ENCODE measurements at places on chromosomes 2 and 18.

- DNase-seq: peak; percentile 54
Measured at GRCh38 chr2:63792530-63792929, 49.2 kb upstream of the UGP2 start.

DNA sequence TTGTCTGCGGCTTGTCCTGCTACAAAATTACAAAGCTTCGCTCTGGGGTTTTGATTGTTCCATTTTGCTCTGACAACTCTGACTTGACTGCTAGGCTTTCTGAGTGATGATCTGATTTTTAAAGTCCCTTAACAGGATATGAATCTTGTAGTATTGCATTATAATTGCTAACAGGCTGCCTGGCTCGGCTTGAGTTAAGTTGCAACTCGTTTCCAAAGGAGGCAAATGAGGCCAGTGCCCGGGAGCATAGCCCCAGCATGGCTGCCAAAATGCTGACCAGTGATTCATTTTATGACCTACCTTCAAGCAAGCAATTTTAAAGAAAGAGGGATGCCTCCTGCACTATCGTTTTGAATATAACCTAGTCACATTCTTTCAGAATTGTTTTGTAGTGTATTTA, 135.4 kb downstream of the COL6A3 start:
- no peak for DNase-seq

GRCh38 chr2:127942002-127942401, 56.2 kb upstream of the AMMECR1L start:
- no peak for DNase-seq

GRCh38 chr2:33240178-33240577, 236.3 kb upstream of the RASGRP3 start:
- DNase-seq: no peak

Data from PC-9 (cell line).